Daoy (cell line): ENCODE measurements at places on chromosomes 3 and 15. TPM values are rescaled to one million over a fixed set of nuclear protein-coding genes. Genes with fewer than 3 reads are reported as not detected.
A peak's percentile ranks its signal among the peaks of the same experiment; 100 is the strongest.

IL17RD gene
- total RNA-seq: 0.46 and 0.71 TPM in 2 replicates

GREM1 gene
- total RNA-seq: 34.4 and 35.3 TPM in 2 replicates

CPA3 gene
- not detected in 2 replicates for total RNA-seq

MUC20 gene
- total RNA-seq: not detected in 2 replicates

DNA sequence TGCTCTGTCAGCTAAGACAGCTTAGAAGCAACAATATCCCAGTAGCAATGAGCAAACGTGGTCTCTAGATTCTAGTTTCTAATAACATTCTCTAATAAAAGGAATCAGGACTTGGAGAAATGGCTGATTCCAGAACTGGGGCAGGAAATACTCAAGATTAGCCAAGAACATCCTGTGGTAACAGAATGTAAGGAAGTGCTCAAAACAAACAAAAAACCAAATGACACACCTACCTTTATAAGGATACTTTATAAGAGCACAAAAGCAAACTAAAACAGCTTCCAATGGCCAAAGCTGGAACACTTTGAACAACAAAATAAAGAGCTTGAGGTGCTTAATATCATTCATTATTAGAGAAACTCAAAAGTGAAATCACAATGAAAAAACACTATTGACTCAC lies 33.1 kb upstream of the EIF5A2 start:
- no peak for DNase-seq

- peak; percentile 47 for DNase-seq
Measured at GRCh38 chr3:45972534-45973402, 22.9 kb downstream of the FYCO1 start.

DNA sequence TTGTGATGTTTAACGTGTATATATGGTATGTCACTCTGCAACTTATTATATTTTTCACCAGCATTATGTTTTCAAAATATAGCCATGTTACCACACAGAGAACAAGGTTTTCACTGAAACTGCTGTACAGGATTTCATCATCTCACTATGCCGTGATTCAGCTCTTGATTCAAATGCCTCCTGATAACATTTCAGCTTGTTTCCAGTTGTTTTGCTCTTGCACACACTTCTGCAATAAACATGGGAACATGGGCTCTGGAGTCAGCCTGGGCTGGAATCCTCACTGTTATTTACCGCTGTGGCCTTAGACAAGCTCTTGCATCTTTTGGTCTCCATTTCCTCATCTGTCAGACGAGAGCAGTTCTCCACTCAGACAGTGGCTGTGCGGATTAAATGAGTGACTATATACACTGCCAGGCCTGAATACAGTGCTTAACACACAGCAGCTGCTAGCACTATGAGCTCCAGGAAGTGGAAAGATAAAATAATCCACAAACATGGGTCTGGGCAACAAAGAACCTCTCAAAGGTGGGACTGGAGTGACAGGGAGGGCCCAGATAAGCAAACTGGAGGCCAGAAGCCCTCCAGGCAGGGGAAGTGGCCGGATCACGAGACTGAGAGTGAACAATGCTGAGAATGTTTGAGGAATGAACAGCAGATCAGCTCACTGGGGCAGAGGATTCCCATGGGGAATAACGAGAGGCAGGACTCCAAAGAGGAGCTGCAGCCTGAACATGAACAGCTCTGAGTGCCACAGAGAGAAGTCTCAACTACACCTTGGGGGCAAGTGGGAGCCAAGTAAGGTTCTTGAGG lies 17.7 kb downstream of the NTRK3 start:
- DNase-seq: peak; percentile 20

GRCh38 chr3:194787650-194788049 lies 102.0 kb downstream of the FAM43A start:
- no peak for DNase-seq

DNA sequence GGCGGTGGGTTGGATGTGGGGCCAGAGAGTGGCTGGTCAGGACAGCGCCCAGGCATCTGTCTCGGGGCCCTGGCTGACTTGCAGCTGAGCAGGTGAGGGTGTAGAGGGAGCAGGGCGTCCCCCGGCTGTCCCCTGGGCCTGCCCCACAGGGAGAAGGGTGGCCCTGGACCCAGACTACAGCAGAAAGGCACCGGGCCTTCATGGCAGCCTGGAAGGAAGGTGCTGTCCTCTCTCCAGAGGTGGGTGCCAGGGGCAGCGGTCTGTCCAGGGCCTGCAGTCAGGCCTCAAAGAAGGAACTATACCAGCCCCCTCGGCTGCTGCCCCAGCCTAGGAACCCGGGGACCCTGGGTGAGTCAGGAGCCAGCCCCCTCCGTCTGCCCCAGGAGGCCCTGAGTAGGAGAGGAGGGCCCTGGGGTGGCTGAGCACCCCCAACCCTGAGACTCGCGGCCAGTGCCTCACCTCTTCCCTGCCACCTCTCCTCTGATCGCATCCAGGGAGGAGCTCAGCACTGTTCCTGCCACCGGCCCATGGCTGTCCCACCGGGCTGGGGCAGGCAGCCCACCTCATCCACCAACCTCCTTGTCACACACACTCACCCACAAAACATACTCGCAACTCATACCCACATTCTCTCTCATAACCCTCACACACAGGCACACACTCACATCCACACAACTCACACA lies 133.5 kb downstream of the FBLN2 start:
- no peak for DNase-seq

GRCh38 chr3:172711454-172711795 lies 558 bp upstream of the NCEH1 start:
- no peak for DNase-seq

DNA sequence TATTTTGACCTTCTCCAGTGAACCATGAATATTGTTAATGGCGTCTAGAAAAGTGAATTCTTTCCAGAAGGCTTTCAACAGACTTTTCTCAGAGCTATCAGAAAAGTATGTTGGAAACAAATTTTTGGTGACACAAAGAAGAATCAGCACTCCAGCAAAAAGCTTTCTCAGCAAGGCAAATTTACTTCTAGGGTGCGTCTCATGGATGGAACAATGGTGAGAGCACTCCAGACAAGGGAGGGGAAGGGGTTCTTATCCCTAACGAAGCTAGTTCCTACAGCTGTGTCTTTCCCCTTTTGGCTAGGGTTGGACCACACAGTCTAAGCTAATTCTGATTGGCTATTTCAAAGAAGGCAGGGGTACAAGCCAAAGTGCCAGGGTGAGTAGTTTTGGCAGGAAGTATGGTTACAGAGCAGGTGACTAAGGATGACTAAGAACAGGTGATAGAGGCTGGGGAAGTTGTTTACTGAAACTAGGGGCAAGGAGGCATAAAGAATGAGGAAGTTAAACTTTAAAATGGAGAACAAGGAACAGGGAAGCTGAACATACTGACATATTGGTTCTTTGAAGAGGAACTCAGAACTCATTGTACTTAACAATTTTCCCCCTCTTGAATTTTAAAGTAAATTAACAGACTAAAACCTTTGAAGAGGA lies 959.8 kb downstream of the NAALADL2 start:
- no peak for DNase-seq

DNA sequence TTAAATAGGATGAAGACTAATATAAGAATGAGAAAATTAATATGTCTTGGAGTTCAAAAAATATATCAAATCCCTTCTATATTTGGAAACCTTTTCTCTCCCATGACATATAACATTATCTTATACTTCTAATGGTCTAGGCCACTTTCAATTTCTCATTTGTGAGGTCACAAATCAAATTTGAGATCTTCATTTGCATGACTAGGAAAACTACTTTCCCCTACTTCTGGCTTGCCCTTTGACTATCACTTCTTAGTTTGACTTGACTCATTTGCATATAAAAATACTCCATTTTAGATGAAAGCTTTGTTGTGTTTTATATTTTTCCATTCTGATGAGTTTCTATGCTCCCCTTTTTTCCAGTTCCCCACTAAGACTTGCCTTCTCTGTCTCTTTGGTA lies 598.6 kb upstream of the TBL1XR1 start:
- no peak for DNase-seq
